Thoracic aorta (tissue), 2 donors: ENCODE measurements at places on chromosomes 11 and 22.

- DNase-seq: no peak
Measured at GRCh38 chr22:39593066-39593930, 22.7 kb downstream of the CACNA1I start.

DNA sequence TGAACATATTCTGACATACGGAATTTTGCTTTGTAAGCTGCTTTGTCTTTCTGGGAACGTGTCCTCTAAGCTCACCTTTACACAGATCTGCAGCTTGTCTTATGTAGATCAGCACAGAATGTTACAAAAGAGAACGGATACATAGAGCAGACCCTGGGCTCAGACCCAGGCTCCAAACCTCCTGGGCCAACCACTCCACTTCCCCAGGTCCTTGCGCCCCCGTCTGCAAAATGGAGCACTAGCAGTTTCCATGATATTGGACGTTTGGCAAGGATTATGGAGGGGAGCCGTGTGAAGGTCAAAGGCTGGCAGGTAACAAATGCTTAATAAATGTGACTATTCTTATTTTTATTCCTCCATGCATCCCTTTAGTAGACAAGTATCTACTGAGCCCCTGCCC lies 358.4 kb downstream of the CTTN start:
- no peak for DNase-seq

DNA sequence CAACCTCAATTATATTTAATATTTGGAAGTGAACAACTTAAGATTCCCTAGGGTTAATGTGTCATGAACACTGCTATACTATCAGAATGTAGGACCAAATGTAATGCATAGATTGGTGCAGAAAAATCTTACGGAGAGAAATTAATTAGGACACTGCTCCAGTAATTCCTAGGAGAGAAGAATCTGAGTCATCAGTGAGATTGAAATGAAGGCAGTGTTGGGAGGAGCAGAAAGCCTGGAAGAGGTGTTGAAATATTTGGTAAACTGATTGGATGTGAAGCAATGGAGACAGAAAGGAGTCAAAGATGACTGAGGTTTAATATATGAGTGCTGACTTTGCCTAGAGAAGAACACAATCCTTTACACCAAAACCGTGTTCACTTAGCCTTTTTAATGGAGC lies 836.0 kb downstream of the FAM181B start:
- DNase-seq: no peak

- no peak for DNase-seq
Measured at GRCh38 chr11:95088946-95089619, 563 bp upstream of the ENDOD1 start.

- DNase-seq: no peak
Measured at GRCh38 chr22:20646906-20647305, 127.0 kb upstream of the SERPIND1 start.

- no peak for DNase-seq
Measured at GRCh38 chr22:40877488-40877887, 15.6 kb upstream of the DNAJB7 start.

GRCh38 chr22:17775781-17776465 lies 1.7 kb upstream of the BID start:
- DNase-seq: no peak

DNA sequence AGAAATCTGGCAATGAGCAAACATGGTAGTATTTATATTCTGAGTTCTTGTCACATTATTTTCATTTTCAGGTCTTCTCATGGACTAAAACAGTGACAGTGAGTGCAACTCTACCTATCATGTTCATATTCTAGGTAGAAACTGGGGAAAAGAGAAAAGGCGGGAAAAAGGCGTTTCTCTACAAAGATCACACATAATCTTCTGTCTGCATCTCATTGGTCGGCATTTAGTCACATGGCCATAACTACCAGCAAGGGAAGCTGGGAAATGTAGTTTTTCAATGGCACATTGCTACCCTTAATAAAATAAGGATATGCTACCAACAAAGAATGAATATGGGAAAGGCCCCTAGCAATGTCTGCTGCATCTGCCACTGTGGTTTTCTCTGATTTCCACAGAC lies 57.6 kb upstream of the B3GAT1 start:
- DNase-seq: no peak

GRCh38 chr11:90587896-90588295 lies 365.0 kb upstream of the CHORDC1 start:
- DNase-seq: no peak

GRCh38 chr11:8381343-8381742 lies 117.7 kb upstream of the LMO1 start:
- DNase-seq: no peak

- no peak for DNase-seq
Measured at GRCh38 chr11:48007677-48008076, 27.3 kb downstream of the PTPRJ start.

DNA sequence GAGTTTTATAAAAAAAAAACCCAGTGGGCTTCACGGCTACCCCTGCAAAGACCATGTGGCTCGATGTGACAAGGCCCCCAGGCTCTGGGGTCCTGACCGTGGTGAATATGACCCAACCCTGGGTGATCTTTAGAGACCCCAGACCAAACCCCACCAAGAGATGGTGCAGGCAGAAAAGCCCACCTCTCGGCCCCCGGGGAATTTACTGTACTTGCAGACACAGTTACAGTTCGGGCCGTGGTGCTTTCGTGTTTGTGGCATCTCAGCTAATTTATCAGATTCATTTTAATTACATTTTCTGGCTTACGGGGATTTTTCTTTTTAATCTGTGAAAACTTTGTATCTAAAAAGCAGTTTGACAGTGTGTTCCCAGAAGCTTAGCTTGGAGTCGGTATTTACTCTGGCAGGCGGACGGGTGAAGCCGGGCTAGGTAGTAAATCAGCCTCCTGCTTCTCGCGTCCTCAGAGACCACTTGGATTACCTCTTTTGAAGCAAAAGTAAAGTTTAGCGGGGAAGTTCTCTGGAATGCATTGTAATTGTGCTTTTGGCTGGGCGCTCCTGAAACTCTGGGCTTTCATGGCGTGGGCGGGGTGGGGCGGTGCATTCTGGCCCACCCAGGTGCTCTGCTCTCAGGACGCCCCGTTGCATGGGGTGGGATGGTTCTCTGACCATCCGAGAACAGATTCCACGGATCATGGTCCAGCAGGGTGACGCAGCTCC lies 25.3 kb downstream of the ANO1 start:
- no peak for DNase-seq

DNA sequence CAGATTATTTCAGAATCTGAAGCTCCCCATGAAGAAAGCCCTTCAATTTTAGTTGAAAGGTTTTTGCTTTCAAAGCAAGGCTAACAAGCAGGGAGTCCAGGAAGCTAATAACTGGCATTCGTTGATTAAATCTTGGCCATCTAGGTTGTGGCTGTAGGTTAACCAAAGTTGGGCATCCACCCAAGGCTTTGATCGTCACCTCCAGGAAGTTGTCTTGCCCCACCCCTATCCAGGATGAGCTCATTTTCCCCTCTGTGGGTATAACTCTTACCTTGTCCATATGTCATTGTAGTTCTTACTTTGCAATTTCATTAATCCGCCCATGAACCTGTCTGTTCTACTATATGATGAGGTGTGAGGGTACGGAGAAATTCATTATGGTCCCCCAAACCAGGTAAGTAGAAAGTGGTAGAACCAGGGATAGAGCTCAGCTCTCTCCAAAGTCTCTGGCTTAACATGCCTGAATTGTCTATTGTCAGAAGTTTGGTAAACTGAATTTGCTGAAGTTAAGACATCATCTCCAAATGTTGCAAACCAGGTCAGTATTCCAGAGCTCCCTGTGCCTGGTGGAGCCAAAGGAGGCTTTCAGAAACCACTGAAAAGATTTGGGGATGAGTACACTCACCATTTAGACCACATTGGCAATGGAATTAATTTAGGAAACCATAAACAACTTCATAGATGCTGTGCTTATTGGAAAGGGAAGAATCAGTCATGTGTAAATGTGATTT lies 97.1 kb downstream of the CD44 start:
- DNase-seq: no peak

- DNase-seq: no peak
Measured at GRCh38 chr22:44876921-44877320, 124.5 kb downstream of the ARHGAP8 start.

DNA sequence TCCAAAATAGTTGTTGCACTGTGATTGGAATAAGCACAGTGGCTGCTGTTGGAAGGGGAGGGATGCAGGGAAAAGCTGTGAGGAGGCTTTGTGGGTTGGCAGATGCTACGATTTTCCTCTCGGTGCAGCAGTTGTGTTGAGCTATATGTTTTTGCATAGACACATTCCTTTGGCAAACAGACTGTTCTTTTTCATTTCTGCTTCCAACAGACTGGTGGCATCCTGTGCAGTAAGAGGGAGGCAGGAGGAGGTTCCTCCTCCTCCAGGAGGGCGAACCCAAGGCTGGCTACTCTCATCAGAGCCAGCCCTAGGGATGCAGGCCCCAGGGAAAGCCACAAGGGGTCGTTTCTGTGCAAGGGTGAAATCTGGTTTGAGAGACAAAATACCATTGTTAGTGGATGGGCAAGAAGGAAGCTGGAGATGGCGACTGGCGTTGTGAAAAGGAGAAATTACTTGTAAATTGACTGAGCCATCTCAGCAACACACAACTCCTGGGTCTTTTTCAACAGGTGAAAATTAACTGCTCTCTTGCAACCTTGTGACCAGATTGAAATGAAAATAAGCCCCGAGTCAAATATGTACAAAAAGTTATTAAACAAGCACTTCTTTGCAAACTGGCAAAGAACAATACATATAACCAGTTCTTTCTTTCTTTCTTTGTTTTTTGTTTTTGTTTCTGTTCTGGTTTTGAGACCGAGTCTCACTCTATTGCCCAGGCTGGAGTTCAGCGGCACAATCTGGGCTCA lies 26.5 kb upstream of the UBASH3B start:
- no peak for DNase-seq

DNA sequence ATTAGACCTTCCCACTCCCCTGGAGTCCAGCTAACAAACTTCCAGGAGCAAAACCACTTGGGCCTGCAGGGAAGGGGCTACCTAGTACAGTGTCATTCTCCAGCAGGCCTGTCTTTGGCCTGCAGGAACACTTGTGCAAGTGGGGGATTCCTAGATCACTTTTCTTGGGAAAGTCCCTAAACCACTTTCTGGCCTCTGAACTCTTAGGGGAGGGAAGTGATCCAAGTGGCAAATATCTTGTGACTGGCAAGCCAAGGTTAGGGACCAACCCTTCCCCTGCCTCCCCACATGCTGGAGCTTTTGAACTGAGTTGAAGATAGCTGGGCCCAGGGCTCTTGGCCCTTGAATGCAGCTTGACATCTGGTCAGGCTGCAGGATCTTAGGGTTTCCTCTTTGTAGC lies 17.2 kb downstream of the PPFIBP2 start:
- DNase-seq: no peak

DNA sequence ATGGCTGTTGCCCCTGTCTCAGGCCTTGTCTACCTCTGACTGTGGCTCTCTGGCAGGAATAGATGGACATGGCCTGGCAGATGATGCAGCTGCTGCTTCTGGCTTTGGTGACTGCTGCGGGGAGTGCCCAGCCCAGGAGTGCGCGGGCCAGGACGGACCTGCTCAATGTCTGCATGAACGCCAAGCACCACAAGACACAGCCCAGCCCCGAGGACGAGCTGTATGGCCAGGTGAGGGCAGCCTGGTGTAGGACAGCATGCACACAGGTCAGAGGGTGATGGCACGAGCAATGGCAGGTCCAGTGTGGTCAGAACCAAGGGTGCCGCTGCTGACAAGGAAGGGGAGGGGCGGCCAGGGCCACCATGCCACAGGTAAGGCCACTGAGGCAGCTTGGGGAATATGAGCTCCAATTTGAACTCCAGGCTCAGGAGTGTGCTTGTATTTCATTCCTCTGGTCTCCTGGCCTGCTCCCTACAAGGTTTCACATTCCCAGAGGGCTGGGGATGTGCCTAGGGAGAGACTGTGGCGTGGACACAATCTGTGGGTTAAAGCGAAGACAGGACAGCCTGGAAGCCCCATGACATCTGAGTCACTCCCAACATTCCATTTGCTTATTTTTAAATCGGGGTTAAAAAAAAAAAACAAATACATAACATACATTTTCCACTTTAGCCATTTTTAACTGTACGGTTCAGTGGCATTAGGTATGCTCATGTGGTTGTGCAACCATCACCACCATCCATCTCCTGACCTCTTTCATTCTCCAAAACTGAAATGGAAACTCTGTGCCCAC lies 562 bp downstream of the FOLR3 start:
- no peak for DNase-seq

DNA sequence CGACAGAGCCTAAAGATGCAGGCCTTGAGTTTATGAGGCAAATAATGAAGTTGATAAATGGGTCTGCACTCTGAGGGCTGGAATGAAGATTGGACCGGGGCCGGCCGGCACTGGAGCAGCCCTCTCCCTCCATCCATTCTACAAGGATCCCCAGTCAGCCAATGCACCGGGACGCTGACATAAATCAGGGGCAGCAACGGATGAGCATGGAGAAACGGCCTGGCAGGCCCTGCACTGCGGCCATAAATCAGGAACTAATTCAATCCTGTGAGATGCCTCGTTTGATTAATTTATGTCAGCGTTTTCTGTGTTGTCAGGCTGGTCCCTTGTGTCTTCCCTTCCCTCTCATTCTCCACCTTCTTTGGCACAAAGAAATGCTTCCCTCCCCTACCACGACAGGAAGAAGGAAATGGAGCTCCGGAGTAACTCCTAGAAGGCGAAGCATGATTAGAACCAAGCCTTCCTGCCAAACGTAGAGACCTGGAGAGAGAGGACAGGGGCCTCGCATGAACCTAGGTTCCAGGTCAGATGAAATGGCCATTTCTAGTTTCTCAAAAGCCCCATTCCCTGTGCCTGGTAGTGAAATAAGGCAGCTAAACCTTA lies 358.4 kb downstream of the OPCML start:
- DNase-seq: no peak

DNA sequence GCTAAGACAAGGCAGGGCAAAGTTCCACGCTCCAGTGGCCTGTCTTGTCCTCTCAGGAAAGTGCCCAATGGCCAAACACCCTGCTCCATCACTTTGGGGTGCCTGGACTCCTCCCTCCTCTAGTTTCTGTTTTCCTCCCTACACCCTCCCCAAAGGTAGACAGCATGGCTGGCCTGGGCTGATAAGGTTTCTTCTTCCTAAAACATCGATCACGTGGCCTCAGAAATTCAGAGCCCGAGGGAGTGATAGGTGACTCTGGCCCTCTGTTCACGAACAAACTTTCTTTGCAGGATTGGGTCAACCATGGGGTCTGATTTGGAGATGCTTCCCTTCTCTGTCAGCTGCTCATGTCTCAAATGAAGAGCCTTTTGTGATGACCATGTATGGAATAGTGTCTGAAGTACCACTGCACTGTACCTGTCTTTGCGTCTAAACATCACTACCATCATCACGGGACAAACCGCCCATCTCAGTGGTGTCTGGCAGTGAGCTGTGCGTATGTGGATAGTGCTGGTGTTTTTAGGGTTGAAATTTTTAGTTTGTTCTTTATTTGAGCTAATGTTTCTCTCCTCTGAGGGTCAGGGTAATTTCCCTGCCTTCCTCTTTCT lies 6.1 kb downstream of the MICAL2 start:
- no peak for DNase-seq

GRCh38 chr22:38040953-38041759 lies 16.0 kb upstream of the PICK1 start:
- no peak for DNase-seq
